HuH-7.5 (cell line): ENCODE measurements at places on chromosomes 5 and 9.
A peak's percentile ranks its signal among the peaks of the same experiment; 100 is the strongest.

- no peak for DNase-seq
These were observed 401.4 kb upstream of the IRX1 start for GRCh38 chr5:3194271-3194670.

GRCh38 chr5:157290981-157291711 lies 25.2 kb downstream of the CYFIP2 start:
- DNase-seq, result peak; percentile 56

DNA sequence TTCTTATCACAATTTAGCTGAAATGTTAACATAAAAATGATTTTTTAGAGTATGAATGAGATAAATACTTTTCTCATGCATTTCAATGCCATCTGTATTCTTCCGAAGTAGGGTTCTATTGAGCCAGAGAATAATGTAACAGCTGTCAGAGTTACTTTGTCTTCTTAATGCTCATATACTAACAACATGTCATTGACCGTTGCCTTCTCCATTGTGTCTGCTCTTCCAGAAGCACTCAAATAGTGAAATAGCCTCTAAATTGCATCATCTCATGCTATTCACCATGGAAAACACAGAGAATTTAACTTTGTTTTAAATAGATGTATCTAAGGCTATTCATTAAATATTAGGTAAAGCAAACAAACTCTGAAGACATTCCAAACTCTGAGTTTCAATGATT lies 1875.9 kb upstream of the CDH9 start:
- DNase-seq, result no peak

- DNase-seq, result no peak
These were observed 61.8 kb upstream of the SLC30A5 start for GRCh38 chr5:69032009-69032408.

GRCh38 chr5:171644536-171644935 lies 141.1 kb upstream of the SMIM23 start:
- no peak for DNase-seq

GRCh38 chr5:178899289-178899688 lies 3.6 kb downstream of the ZFP2 start:
- no peak for DNase-seq

- no peak for DNase-seq
These were observed 81.1 kb upstream of the KLF9 start for GRCh38 chr9:70495514-70495913.

GRCh38 chr5:148697809-148698196 lies 43.5 kb upstream of the HTR4 start:
- DNase-seq, result no peak

DNA sequence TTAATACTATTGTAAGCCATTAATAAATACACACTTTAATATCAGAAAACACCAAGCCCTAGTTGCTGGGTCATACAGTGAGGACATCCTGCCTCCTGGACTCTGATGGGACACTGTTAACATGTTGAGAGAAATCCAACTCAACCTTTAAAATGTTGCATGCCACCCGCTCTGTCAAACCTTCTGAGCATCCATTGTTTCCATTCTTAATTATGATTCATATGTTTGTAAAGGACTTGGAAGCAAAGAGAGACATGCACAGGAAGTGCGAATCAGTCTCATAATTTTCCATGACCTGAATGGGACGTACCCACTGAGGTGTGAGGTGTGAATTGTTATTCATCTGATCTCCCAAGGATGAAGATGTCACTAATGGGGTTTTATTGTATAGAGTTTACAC lies 186.4 kb downstream of the CAAP1 start:
- no peak for DNase-seq

GRCh38 chr9:68973619-68974018 lies 40.3 kb downstream of the PRKACG start:
- no peak for DNase-seq

GRCh38 chr5:136020383-136021015 lies 8.3 kb upstream of the TGFBI start:
- DNase-seq, result no peak

DNA sequence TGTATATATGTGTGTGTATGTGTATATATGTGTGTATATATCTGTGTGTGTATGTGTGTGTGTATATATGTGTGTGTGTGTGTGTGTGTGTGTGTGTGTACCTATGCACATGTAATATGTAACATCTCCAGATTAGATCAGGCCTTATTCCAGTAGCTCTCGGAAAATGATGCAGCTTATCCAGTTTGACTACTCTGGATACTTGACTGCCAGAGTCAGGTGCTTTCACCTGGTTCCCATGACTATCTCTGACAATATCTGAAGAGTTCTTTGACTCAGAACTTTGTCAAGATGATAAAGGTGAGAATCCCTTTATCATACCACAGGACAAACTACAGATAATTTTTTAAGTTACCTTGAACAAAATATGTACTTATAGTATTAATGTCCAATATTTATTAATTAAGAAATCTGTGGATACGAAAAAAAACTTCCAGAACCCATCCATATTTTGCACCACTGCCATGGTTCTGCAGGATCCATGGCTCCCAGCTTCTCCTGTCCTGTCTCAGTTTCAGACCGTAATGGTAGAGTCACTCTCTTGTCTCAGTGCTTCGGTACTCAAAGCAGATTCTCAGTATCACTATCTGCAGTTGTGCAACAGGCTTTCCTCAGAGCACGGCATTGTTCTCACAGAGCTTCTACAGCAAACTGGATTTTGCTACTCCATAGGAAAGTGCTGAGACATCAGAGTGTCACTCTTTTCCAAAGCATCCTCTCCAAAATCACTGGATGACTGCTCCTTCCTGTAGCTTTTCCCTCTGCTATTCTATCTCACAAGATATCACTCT lies 164.4 kb upstream of the SLC12A2 start:
- DNase-seq, result no peak
